ENCODE measurements at places on chromosomes 13 and 19. TPM values are rescaled to one million over a fixed set of nuclear protein-coding genes. Genes with fewer than 3 reads are reported as not detected.

GRCh38 chr13:93559718-93560117 is 333.1 kb downstream of the GPC6 start:
- DNase-seq: no peak

DNA sequence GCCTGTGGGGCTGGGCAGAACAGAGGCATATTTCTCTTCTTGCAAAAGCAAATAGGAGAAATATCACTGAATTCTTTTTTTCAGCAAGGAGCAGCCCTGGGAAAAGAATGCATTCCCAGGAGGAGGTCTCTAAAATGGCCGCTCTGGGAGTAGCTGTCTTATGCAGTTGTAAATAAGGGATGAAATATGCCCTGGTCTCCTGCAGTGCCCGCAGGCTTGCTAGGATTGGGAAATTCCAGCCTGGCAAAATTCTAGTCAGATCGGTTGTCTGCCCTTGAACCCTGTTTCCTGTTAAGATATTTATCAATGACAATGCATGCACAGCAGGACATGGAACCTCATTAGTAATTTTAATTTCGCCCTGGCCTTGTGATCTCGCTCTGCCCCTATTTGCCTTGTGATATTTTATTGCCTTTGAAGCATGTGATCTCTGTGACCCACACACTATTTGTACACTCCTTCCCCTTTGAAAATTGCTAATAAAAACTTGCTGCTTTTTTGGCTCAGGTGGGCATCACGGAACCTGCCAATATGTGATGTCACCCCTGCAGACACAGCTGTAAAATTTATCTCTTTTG is 1993.2 kb downstream of the PCDH9 start:
- no peak for DNase-seq

GRCh38 chr19:39494661-39495060 is 4.1 kb upstream of the DLL3 start:
- no peak for DNase-seq

- DNase-seq: no peak
Observed at GRCh38 chr13:105518086-105518485, 1017.4 kb downstream of the EFNB2 start.

GRCh38 chr19:8393871-8394250 is 3.7 kb downstream of the RAB11B start:
- DNase-seq: no peak

- no peak for DNase-seq
Observed at GRCh38 chr13:97499181-97499580, 65.2 kb downstream of the RAP2A start.

DNA sequence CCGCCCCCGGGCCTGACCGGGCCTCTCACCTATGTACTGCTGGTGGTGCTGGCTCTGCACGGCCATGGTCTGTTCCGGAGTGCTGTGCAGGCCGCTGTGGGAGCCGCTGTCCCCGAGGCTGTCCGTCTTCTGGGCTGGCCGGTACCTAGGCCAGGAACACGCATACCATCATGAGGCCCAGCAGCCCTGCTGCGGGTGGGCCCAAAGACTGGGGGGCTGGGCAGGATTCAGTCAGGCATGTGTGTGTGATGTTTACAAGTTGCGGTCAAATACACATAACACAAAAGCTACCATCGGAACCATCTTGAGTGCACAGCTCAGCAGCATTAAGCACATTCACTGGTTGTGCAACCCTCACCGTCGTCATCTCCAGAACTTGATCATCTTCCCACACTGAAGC is 32.2 kb upstream of the RANBP3 start:
- no peak for DNase-seq

Gene GRK1
- polyA plus RNA-seq: 0.04 TPM
